Ammon's horn (tissue), 1 donor: ENCODE measurements at places on chromosomes 6 and 20.

- DNase-seq, result no peak
These were observed 7.2 kb downstream of the SNX21 start for GRCh38 chr20:45840700-45841198.

DNA sequence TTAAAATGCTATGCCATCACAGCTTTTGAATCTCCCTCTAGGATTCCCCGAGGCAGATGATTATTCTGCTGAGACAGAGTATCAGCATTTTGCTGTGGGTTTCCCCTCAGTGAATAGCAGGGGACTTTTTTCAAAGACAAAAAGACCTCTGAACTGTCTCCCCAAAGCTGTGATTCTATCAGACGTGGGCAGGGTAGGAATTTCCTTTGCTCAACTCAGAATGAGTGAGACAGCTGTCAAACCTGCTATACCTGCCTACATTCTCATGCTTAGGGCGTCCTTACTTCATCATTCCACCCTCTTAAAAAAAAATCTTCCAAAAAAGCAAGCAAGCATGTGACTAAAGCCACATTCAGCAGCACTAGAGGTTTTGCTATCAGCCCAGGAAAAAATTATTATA is 147.6 kb upstream of the FAM83B start:
- DNase-seq, result no peak

- no peak for DNase-seq
These were observed 5.6 kb downstream of the ARID1B start for GRCh38 chr6:156782691-156783320.

DNA sequence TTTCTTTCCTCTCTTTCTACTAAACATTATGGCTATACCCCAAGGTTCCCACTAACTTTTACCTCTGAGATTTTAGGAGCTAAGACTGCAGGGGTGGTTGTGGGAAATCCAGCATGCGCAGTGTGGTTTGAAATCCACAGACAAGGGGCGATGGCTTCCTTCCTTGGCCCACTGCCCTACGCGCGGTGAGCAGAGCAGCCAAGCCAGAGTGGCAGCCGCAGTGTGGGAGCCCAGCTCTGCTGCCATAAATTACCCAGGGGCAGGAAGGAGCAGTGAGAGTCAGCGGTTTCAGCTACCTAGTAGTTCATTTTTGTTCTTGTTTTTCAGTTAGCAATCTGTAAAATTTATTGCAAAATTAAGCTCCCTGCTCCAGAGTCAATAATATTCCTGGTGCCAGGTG is 101.4 kb downstream of the BMP2 start:
- DNase-seq, result no peak

- DNase-seq, result no peak
These were observed 63.1 kb downstream of the PSMG4 start for GRCh38 chr6:3321875-3322274.

- no peak for DNase-seq
These were observed 146.0 kb downstream of the ZMYND8 start for GRCh38 chr20:47210470-47210869.

- no peak for DNase-seq
These were observed 32.7 kb downstream of the HLA-A start for GRCh38 chr6:29974901-29975560.

GRCh38 chr6:133752129-133752528 is 136.8 kb upstream of the TCF21 start:
- peak; percentile 21 for DNase-seq

DNA sequence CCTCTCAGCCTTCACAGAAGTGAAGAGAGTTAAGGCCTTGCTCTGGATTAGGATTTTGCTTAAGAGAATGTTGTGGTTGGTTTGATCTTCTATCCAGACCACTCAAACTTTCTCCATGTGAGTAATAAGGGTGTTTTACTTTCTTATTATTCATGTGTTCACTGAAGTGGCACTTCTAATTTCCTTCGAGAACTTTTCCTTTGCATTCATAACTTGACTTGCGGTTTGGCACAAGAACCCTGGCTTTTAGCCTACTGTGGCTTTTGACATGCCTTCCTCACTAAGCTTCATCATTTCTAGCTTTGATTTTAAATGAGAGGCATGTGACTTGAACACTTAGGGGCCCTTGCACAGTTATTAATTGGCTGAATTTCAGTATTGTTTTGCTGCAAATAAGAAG is 166.1 kb upstream of the OPRM1 start:
- DNase-seq, result no peak
